ENCODE measurements at places on chromosomes 3 and 15.

DNA sequence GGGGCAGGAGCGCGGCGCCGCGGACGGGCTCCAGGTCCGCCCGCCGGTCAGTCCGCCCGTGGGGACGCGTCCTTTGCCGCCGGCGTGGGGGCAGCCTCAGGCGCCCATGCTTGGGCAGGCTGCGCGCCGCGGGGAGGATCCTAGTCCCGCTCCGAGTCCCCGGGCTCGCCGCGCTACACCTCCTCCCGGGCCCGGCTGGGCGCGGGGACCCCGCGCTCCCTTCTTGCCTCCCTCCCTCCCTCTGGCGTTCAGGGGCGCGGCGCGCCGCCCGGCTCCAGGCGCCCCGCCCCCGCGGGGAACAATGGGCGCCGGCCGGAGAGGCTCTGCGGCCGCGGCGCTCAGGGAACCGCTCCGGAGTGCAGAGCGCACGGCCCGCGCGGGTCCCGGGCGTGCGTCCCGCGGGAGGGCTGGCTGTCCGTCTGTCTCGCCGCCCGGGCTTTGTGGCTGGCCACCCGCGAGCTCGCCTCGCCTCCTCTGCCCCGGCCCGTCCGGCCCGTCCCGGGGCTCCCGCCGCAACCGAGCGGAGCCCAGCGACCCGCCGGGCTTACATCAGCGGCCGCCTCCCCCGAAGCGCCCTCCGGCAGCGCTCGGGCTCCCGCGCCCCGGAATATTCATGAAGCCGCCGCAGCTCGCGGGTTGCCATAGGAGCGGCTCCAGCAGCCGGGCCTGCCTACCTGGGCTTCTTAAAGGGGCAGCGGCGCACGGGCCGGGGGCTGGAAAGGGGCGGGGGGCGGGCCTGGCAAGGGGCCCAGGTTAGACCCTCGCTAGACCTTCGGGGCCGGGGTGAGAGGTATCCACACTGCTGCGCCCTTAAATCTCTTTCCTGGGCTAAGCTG, at the start of gene HCN4:
HCN4 (minus strand) TSS at position 658 of the 836 bp plus-strand sequence. CDS start 688 bp downstream, outside the sequence.
- no peak for DNase-seq

GRCh38 chr3:50205413-50206276, 574 bp downstream of the SLC38A3 start:
- no peak for DNase-seq

- no peak for DNase-seq
Measured at GRCh38 chr3:185409957-185410356, 47.0 kb downstream of the MAP3K13 start.

DNA sequence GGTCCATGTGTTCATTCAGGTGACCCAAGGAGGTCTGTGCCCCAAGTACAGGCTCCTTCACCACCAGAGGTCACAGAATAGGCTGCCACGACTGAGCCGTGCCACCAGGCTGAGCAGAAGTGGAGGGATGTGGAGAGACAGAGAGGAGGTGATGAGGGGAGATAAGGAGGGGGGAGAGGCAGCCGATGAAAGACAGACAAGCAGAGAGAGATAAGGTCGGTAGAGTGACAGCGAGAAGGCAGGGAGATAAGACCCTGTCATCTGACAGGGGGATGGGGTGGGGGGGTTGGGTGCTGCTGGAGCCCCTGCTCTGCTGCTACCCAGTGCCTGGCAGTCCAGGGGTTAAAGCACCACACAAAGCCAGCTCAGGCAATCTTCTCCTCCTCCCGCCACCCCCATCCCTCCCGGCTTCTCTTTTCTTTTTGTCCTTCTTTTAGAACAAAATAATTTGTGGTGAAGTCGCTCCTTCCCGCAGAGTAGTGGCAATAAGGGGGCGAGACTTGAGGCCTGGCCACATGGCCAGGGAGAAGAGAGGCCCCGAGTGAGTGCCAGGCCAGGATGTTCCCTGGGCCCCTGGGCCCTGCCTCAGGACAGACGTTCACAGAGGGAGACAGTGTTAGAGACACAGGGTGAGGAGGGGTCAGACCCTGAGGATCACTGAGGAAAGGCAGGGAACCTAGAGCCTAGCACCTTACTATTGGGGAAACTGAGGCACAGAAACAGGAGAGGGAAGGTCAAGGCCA, 67.9 kb downstream of the CACNA2D2 start:
- DNase-seq: no peak

DNA sequence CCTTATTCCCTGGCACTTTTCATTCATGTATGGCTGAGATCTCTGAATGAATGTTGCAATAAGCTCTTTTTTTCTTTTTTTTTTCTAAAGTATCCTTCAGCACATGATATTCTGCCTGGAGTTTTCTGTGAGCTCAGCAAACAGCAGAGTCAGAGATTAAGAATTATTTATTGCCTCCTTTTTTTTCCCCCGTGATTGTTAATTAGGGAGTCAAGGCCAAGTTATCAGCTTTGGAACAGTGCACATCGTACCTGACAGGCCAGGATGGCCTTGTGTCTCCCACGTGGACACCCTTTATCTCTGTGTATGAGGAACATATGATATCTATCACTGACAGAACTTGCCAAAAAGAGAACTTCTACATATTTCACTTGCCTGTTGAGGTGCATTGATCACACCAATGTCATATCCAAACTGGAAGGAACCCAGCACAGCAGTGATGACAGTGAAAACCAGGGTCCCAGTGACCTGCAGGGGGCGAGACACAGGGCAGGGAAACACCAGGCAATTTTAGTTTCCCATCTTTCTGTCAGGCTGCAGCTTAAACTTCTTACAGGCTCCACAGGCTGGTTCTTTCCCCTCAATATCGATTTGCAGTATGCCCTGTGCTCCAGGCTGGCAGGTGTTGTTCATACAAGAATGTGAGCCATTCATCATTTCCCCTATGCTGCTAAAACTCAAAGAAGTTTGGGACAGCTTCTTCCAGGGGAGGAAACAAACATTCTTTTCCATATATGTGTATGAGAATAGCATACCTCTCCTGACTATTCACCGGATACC, 8.2 kb downstream of the SLC2A2 start:
- DNase-seq: no peak

DNA sequence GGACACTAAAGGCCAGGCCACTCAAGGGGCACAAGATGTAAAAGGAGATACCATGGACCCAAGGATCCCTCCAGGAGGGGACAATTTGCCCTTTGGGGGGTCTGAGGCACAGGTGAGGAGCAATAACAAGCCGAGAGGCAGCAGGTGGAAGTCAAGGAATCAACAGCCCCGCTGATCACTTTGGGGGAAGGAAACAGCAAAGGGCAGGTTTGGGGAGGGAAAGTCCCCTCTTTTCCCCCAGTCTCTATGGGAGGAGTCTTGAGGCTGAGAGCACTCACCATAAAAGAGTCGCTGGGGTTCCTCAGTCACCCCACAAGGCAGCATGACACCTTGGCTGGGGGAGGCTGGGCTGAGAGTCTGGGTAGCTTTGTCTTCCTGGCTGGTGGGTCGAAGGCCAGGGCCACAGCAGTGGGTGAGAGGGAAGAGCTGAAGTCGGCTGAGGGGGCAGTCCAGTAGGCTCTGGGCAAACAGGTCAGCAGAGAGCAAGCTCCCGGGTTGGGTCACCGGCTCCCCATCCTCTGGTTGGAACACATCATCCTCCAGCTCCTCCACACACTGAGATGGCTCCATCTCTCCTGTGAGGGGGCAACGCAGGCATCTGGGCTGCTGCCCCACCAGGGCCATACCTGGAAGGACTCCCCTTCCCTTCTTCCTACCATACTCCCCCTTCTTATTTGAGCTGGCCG, 3.0 kb downstream of the BMF start:
- DNase-seq: no peak

- no peak for DNase-seq
Measured at GRCh38 chr3:57007521-57008460, 52.7 kb upstream of the SPATA12 start.

GRCh38 chr3:28901018-28901417, 379.9 kb upstream of the RBMS3 start:
- DNase-seq: no peak

DNA sequence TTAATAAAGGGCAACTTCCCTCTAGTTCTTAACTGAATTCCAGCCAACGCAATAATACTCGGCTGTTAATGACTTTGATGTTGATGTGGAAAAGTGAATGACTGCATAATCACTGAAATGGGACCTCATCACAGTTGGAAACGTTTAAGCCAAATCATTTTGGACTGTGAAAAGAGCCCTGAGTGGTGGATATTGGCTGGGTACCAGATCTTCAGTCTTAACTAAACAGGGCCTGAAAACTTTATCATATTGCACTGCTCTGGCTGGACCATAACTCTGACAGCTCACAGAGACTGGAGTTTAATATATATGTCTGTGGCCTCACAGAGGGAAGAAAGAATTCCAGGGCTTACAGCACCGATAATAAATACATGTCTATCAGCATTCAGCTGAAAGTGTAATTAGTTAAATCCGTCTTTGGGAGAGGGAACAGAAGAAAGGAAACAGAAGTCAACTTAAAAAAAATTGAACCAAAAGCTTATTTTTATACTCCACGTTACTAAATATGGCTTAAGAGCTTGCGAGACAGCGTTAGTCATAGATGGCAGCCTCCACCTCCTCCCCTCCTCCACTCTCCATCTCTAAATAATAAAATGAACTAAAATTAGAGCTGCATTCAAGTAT, 222.3 kb upstream of the CDIN1 start:
- no peak for DNase-seq

- DNase-seq: no peak
Measured at GRCh38 chr3:11548721-11549131, 95.0 kb downstream of the VGLL4 start.

DNA sequence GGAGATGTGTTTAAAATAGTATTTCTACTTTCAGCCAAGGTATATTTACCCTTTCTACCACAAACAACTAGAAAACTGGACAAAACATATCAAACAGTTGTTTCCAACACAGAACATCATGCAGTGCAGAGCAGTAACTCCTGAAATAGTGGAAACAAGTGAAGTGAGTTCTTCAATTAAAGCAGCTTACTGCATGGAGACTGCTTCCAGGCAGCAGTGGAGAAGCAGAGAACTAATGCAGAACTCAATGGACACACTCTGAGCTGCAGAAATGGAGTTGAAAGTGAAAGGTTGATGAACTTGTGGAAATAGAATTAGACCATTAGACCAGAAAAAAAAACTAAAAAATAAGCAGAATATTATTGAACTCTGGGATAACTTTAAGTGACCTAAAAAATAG, 478.9 kb downstream of the CNTN6 start:
- no peak for DNase-seq

All from activated CD8-positive, alpha-beta memory T cell treated with anti-CD3 and anti-CD28 coated beads for 1 hour (primary cell).